ENCODE measurements at places on chromosomes 13 and 19. TPM values are rescaled to one million over a fixed set of nuclear protein-coding genes. Genes with fewer than 3 reads are reported as not detected.

The SULT2A1 gene
- total RNA-seq: not detected

The GNA15 gene
- 15.4 TPM for total RNA-seq

The POU2F2 gene
- total RNA-seq: 2.7 TPM

The TEX29 gene
- 0.67 TPM for total RNA-seq

The TMEM272 gene
- total RNA-seq: 0.32 TPM

The MATK gene
- 3.3 TPM for total RNA-seq

The CLEC11A gene
- 13.2 TPM for total RNA-seq

The SUCLA2 gene
- total RNA-seq: 59.9 TPM

The GEMIN7 gene
- total RNA-seq: 18.3 TPM

The ITPKC gene
- 53.1 TPM for total RNA-seq

The LIN7B gene
- total RNA-seq: 4.2 TPM

The CELF5 gene
- total RNA-seq: not detected

The CGB8 gene
- total RNA-seq: not detected

The MIA gene
- total RNA-seq: not detected

The SEMA6B gene
- 35.1 TPM for total RNA-seq

The DHRS12 gene
- total RNA-seq: 14.8 TPM

The ZNF726 gene
- total RNA-seq: 0.74 TPM

The KLK15 gene
- not detected for total RNA-seq

The ZNF709 gene
- 2.3 TPM for total RNA-seq

The FRY gene
- 31.8 TPM for total RNA-seq

The OLFM4 gene
- total RNA-seq: 0.80 TPM

The ZNF14 gene
- 3.1 TPM for total RNA-seq

The IGFL4 gene
- not detected for total RNA-seq

The COX7A1 gene
- total RNA-seq: 273 TPM

The IFNL1 gene
- total RNA-seq: not detected

The CD70 gene
- total RNA-seq: not detected

The ZNF728 gene
- 3.1 TPM for total RNA-seq

The SLITRK6 gene
- not detected for total RNA-seq

The KLF5 gene
- 1.2 TPM for total RNA-seq

The RPS5 gene
- total RNA-seq: 673 TPM

The PROZ gene
- total RNA-seq: not detected

The LINGO3 gene
- total RNA-seq: not detected
